ENCODE measurements at places on chromosomes 6 and 20. TPM values are rescaled to one million over a fixed set of nuclear protein-coding genes. Genes with fewer than 3 reads are reported as not detected.

ZNF311 gene
- 0.17 TPM for total RNA-seq

TCF15 gene
- 2.7 TPM for total RNA-seq

HCRTR2 gene
- total RNA-seq, result not detected

ZNF831 gene
- under 0.01 TPM for total RNA-seq

VWA7 gene
- 0.34 TPM for total RNA-seq

ANKRD6 gene
- 13.6 TPM for total RNA-seq

CLPSL2 gene
- not detected for total RNA-seq

GNMT gene
- not detected for total RNA-seq

XKR7 gene
- total RNA-seq, result not detected

DNA sequence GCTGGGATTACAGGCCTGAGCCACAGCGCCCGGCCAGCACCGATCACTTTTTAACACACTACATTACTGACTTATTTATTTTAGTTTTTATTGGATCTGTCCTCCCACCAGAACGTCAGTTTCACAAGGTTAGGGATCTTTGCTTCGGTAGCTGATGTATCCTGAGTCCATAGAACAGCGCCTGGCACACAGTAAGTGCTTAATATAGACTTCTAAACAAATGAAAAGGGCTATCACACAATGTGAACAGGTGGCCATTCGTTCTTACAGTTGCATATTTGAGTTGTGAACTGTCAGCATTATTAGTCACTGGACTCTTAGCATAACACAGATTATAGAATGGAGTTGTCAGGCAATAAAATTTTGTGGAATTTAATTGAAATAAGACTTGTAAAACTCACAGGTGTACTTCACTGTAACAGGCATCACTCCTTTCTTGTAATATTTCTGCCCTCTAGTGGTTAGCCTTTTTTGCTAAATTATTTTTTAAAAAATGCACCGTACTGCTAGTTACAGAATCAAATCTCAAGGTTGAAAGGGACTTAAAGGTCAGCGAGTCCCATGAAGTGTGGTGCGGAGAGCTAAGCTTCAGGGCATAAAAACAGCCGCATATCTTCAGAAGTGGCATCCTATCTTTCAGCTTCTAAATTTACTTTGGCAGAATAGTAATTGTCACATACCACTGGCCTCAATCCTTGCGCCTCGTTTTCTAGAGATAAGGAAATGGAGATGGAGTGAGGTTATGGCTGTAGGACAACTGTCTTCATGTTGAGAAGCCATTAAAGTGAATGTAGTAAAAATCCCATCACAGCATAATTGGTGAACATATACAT is 3.4 kb upstream of the TBC1D7 start:
- peak; percentile 60 for DNase-seq

GRCh38 chr6:109187399-109188114 is 92.2 kb downstream of the CEP57L1 start:
- DNase-seq, result peak; percentile 63

DNA sequence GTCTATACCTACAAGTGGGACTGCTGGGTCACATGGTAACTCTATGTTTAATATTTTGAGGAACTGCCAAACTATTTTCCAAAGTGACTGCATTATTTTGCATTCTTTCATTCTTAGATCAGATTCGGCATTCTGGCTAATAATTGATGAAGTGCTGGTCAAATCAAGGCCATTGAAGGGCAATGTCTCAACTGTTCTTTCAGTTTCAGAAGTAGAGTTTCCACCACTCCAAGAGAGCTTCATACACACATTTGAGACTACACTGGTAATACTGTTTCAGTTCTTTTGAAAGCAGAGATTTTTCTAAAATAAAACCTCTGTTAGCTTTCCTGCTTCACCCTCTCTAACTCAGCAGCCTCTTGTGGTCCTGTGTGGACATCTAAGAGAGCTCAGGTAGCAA is 154.5 kb downstream of the CFAP61 start:
- DNase-seq, result no peak

GRCh38 chr6:1597924-1598323 is 11.8 kb upstream of the FOXC1 start:
- DNase-seq, result no peak

- peak; percentile 68 for DNase-seq
These were observed 9.9 kb upstream of the PSMF1 start for GRCh38 chr20:1108437-1108920.

- peak; percentile 72 for DNase-seq
These were observed 12.6 kb upstream of the PIGU start for GRCh38 chr20:34689486-34689885.

GRCh38 chr6:24396824-24397223 is 5.9 kb upstream of the MRS2 start:
- no peak for DNase-seq

GRCh38 chr6:79922018-79922417 is 25.3 kb downstream of the ELOVL4 start:
- DNase-seq, result no peak

- no peak for DNase-seq
These were observed 25.6 kb upstream of the HLA-A start for GRCh38 chr6:29916741-29917140.

- peak; percentile 1 for DNase-seq
These were observed 11.7 kb upstream of the SIRPG start for GRCh38 chr20:1669304-1669703.

DNA sequence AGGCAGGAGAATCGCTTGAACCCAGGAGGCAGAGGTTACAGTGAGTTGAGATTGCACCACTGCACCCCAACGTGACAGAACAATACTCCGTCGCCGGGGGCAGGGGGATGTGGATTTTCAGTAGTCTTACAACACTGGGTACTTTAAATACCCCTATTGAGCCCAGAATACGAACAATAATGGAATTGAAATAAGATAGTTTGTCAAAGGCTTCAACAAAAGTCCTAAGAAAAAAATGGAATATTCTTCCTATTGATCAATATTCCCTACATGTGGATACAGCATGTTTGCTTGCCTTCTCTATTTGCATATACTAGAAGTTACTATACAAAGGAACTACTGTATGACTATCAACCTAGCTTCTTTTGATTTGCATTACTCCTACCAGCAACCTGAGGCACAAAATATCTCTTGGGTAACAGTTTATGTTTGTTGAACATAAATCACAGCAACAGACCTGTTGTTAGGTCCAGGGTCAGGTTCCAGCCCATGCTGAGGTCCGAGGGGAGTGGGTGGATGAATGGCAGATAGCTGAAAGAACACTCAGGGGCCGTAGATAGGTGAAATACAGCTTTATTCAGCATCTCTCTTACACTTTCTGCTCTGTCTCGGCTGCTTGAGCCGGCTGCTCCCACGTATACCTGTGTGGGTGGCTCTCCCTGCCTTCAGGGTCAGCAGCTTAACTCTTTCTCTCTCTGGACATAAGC is 23.8 kb downstream of the MAN1A1 start:
- no peak for DNase-seq

- DNase-seq, result no peak
These were observed 301.2 kb upstream of the SGK1 start for GRCh38 chr6:134619077-134619476.

DNA sequence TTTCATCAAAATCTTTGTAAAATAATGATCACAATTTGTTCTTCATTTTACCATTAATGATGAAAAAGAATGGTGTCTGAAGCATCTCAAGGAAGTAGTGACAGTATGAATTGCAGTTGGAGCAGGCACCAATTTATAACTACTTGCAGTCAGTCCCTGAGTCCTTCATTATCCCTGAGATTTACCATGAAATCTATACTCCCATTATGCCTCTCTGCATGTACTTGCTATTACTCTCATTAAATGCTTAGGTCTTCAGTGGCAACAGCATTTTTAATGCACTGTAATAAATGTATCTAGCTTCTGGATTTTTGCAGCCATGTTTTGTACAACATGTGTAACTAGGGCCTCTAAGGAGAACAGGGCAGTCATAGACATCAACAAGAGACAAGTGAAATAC is 708.8 kb downstream of the EYS start:
- DNase-seq, result no peak

- DNase-seq, result no peak
These were observed 148.4 kb upstream of the EYA4 start for GRCh38 chr6:133092771-133093170.
